ENCODE measurements at places on chromosomes 1 and 21.

DNA sequence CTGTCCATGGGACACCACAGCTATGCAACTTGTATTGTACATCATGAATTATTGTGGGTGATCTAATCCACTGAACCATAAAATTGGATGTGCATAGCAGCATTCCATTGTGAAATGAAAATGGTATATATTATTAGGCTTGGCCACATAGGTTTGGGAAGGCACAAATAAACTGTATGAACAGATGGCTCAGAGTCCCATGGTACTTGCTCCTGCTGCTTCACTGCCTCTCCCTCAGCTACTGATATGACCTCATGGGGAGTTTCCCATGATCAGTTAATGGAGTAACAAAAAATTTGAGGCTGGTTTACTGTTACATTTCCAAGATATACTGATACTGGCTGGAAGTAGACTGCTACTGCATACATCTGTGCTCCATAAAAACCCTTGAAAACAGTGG, 152.7 kb upstream of the NEGR1 start:
- DNase-seq = no peak

- DNase-seq = no peak
These were observed 95.9 kb downstream of the DISP1 start for GRCh38 chr1:222910699-222911098.

GRCh38 chr1:173551699-173552098, 51.2 kb downstream of the SLC9C2 start:
- no peak for DNase-seq

DNA sequence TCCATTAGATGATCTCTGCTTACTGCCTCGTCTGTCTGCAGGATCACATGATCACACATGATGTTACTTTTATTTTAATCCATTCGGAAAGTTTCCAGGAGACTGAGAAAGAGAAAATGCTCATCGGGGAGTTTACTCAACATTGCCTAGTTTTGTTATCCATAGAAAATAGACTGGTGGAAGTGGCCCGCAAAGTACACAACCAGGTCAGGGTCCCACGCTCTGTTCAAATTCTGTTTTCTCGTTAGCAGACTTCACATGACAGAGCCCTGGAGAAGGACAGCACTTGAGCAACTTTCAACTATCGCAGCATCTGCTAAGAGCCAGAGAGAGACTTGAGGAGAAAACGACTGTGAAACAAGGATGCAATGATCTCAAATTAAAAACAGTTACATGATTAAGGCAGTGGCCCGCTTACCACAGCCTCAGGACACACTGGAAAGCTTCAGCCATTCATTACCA, 44.2 kb downstream of the ADAMTS1 start:
- no peak for DNase-seq

DNA sequence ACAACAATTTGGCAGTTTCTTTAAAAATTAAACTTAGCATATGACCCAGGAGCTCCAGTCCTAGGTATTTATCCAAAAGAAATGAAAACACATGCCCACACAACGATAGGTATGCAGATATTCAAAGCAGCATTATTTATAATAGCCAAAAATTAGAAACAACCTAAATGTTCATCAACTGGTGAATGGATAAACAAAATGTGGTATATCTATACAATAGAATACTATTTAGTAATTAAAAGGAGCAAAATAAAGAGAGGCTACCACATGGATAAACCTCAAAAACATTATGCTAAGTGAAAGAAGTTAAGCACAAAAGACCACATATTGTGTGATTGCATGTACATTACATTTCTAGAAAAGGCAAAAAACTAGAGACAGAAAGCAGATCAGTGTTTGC, 51.3 kb downstream of the ROR1 start:
- DNase-seq = no peak

All from A549 (cell line).